Stimulated activated CD4-positive, alpha-beta T cell treated with anti-CD3 and anti-CD28 coated beads, TNF-alpha, amount 100 ng/mL, for 1 hour (primary cell): ENCODE measurements at places on chromosomes 6 and 20.

- DNase-seq, result no peak
These were observed 12.1 kb upstream of the BTN3A3 start for GRCh38 chr6:26428206-26428605.

GRCh38 chr20:61931476-61932198 lies 134.0 kb downstream of the TAF4 start:
- DNase-seq, result no peak

DNA sequence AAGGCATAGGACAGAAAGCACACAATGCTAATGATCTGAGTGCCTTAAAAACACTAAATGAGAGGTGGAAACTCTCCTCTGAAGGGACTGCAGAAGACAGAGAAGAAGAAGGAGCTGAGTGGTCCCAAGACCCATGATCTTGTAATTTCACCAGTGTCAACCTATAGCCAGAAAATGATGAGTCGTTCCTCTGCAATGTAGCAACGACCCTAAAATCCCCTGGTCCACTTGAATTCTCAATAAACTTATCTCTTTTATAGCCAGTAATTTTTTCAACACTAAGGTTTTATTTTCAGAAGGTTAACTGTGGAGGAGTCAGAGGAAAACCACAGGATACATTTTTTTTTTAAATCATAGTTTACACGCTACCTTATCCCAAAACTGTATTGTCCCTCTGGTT lies 490.6 kb upstream of the MARCKS start:
- DNase-seq, result no peak

DNA sequence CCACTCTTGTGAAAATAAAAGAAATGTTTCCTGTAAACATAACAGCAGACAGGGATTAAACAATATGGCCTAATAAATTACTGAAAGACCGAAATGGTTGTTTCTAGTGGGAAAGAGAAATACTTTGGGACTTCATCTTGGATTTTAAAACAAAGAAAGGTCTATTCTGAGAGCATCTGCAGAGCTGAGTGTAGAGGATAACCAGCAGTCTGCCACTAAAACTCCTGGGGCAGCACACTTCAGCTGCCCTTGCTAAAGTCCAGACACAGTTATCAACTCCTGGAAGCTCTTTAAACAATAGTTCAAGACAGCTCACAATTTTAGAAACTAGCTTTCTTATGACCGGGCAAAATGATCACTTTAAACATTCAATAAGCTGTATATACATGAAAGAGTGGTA lies 38.6 kb downstream of the AKIRIN2 start:
- DNase-seq, result no peak

- no peak for DNase-seq
These were observed 579 bp downstream of the LRFN2 start for GRCh38 chr6:40586369-40587201.

GRCh38 chr6:67411036-67411435 lies 1224.0 kb upstream of the ADGRB3 start:
- no peak for DNase-seq

DNA sequence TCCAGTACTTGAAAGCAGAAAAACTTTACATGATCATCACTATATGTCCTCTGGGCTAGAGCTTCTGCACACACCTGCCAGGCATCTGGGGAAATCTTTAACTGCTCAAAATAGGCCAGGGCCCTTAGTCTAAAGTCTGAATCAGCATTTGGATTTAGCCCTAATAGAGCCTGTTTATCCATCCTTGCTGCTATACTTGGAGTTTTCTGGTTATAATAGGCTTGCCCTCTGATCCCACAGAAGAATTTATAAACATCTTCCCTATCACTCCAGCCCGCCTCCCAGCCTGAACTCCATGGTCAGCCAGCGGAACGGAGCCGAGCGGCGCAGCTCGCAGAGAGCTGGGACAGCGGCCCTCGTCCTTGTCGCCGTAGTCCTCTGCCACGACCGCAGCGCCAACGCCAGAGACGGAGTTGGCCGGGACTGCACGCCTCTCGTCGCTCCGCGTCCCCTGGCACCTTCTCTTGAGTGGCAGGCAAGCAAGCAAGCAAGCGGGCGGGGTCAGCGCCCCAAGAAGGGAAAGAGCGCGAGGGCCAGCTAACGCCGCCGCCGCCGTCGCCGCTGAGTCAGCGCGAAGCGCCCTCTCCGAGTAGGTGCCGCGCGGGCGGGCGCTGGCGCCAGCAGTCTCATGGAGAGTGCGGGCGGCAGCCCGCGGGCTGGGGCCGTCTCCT lies 25.4 kb upstream of the ASIP start:
- no peak for DNase-seq

GRCh38 chr6:3281631-3282475 lies 23.1 kb downstream of the PSMG4 start:
- DNase-seq, result no peak

DNA sequence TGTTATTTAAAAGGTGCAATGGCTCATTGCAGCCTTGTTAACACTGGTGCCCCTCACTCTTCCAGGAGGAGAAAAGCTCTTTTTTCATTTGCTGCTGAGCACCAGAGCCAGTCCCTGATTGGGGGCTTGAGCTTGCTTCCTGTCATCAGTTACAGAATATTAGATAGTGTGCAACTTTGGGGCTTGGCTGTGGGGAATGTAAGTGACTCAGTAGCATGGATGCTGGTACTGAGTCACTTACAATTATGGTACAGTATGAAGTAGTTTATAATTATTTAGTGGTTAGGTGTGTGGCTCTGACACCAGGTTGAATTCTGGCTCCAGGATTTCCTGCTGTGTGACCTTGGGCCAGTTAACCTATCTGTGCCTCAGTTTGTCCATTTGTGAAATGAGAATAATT lies 37.6 kb downstream of the ANKS1A start:
- no peak for DNase-seq

DNA sequence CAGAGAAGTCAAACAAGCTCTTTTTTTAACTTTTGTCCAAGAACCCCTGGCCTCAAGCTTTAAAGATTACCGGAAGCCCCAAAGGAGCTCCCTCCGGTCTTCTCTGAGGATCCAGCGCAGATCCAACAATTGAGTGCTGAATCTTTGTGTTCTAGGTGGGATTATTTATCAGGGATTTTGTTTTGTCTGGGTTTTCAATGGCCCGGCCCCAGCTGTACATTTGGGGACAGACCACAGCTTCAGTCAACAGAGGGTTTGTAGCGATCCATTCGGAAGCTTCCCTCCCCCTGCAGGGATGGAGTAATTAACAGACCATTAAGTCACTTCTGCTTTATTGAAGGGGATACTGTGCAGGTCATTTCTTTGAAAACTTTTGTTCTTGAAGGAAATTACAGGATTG lies 7.8 kb downstream of the OLIG3 start:
- DNase-seq, result no peak

DNA sequence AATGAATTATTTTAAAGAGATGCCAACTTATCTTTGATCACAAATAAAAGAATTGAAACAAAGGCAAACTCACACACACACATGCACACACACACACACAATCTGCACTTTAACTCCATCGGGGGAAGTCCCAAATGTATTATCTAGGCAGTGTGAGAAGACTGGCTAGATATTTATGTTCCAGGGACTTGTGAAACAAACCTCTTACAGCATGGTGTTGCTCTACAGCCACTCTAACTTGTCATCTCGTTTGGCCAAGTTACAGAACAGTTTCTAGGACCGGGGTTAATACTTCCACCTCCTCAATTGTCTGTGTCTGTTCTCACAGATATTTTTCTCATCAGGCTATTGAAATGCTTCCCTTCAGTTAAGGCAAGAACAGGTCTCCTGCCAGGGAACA lies 855.0 kb downstream of the EPHA7 start:
- DNase-seq, result no peak

DNA sequence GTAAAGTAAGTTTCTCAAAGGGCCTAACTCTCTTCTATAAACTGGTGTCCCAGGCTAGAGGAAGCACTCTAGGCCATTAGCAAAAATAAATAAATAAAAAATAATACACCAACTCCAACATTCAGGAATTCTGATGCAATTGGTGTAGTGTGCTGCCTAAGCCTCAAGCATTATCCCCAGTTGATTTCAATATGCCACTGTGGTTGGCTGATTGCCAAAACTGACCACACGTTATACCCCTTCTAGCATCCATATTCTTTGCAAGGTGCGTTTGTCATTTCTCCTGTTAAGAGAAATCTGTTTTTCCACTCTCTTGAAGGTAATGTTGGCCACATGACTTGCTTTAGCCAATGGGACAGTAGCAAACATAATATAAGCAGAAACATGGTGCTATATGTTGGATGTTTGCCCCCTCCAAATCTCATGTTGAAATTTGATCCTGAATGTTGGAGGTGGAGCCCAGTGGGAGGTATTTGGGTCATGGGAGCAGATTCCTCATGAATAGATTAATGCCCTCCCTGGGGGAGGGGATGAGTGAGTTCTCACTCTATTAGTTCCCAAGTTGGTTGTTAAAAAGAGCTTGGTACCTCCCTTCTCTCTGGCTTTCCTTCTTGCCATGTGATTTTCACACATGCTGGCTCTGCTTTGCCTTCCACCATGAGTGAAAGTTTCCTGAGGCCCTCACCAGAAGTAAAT lies 71.9 kb upstream of the PLCB4 start:
- no peak for DNase-seq

DNA sequence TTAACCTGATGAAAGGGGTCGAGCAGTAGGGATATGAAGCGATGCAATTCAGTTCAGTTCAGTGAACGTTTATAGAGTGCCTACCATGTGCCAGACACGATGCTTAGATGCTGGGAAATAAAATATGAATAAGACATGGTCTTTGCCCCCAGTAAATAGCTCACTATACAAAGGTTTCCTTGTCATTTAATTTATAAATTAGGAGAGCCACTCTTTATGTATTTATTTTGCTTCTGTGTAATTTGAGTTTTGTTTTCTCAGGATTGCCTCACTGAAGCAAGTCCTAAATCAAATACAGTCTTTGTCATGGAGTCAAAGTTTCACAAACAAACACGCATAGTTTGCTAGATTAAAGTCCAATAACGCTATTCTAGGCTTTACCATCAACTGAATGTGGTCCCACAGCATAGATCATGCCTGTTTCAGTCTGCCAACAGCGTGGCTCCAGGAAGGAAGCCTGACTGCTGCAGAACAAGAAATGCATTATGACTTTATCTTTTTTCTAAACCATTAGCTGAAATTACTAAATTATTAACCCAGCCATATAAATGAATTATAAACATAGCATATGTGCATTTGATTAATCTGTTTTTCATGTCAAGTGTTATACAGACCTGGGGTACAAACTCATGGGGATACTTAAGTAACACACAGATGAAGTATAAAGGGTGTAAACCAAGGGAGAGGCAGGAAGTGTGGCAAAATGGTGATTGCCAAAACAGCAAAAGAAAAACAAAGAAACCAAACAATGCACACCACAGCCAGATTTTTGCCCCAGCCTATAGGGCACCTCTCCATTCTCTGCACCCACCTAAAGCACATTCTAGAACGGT lies 29.8 kb upstream of the CCN2 start:
- DNase-seq, result no peak
